Caudate nucleus (tissue), 63 donors: ENCODE measurements at places on chromosomes 4 and X.

DNA sequence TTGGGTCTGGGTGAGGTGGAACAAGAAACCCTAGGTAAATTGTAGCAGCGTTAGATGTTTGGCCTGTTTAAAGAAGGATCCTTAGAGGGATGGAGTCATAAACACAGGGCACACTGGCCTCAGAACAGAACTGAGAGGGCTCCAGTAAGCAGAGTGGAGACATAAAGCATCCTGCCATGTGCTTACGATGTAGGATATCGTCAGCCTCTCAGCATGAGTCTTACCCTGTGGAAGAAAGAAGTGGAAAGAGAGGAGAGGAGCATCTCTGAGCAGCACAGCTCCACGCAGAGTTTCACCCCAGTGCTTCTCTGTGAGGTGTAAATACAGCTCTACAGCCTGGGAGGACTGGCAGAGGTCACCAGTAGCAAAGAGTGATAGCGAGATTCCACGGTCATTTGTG is 27.8 kb upstream of the SORBS2 start:
- no peak for DNase-seq

DNA sequence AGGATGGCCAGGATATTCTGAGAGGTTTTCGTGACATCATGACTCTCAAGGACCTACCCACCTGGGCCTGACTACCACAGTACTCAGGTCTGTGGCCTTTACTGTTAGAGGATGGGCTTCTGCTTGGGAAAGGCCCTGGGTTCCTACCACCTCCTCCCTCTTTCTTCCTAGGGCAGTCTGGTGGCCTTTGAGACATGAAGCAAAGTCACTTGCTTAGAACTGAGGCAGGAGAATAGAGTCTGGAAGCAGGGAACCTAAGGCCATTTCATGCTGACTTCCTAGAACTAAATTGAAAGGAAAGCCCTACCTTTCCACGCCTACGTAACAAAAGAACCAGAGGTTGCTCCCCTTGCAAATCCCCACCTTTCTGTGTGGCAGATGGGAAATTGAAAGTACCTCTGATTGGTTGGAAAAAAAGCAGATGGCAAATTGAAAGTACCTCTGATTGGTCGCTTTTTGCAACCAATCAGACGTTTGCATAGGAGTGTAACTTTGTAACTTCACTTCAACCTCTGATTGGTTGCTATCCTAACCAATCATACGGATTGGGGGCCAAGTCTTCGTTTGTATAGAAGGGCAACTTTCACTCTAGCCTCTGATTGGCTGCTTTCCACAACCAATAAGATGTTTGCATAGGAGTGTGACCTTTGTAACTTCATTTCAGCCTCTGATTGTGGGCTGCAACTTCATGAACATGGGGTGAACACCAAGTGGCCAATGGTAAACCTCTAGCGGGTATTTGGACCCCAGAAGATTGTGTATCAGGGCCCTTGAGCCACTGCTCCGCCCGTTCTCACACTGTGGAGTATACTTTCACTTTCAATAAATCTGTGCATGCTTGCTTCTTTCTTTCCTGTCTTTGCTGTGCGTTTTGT is 9.9 kb upstream of the AKAP14 start:
- no peak for DNase-seq

DNA sequence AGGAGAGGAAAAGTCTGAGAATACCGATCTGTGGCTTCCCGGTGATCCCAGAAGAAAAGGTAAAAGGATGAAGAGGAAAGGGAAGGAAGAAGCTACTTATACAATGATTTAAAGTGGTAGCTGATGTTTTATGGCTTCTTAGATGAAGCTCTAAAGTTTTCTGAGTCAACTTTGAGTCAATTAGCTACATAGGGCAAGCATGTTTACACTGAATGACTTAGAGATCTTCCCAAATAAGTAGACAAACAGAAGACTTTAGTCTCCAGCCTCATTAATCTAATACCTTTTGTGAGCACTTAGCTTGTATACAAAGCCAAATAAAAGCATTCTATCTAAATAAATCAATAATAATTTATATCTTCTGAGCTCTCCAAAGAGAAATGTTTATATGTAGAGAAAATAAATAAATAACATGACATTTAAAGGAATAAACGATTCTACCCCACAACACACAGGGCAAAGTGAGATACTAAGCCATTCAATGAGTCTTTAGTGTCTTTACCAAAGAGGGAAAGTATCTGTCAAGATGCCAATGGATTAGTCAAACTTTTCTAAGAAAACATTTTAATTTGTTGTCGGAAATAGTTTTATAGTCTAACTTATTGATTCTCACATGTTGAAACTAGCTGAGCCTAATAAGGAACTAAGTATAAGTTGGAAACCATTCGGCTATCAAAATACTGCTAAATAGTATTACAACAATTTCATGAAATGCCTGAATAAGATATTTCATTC is 46.0 kb upstream of the TMEM184C start:
- no peak for DNase-seq

- DNase-seq = no peak
These were observed 157.0 kb downstream of the TMEM164 start for GRCh38 chrX:110159865-110160264.

GRCh38 chr4:89599026-89599425 is 237.9 kb downstream of the SNCA start:
- no peak for DNase-seq

DNA sequence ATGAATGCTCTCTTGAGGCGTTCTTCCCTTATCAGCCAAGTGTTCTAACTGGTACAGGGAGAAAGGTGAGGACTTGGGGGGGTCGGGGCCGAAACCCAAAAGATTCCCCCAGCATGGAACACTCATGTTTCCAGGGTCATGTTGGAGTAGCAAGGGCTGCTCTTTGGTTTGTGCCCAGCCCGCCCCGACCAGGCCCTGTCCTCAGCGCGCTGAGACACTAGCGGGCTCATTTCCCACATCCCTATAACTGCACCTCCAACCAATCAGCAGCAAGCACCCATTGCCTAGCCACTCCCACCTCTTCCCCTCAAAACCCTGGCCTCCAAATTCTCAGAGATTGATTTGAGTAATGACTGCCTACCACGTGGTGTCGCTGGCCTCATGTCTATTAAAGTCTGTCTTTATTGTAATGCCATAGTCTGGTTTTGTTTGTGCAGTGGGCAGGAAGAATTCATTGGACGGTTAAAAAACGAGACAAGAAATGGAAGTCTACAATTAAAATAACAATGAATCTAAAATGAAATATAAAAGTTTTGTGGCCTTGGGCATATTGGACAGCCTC is 1928.4 kb downstream of the STIM2 start:
- no peak for DNase-seq

GRCh38 chr4:114606245-114606644 is 7.6 kb downstream of the UGT8 start:
- no peak for DNase-seq

DNA sequence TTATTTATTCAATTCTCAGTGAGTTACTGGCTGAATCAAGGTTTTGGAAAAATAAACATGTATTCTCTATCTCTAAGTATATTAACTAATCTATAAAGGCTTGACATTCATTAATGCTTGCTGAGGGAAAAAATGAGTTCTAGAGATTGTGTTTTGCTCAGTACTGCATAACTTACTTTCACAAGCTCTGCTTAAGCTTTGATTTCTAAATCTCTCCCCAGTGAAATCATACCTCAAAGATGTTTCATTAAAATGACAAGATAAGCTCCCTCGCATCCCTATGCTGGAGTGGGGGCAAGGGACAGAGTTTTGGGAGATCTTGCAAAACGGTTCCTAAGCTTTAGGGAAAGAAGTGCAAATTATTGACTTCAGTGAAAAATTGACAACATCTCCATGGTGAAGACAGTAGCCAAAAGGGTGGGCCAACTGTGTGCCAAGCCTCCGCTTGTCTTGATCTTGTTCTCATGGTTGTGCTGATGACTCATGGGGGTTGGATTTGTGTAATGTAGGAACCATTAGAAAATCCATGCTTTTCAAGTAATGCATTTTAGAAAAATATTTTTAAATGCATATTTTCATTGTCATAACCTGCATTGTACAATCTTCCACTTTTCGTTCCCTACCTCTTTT is 521.4 kb downstream of the RPA4 start:
- DNase-seq = no peak

- no peak for DNase-seq
These were observed 46.6 kb downstream of the CD40LG start for GRCh38 chrX:136694431-136695087.

- DNase-seq = no peak
These were observed 137.2 kb downstream of the SH3KBP1 start for GRCh38 chrX:19750028-19750782.

DNA sequence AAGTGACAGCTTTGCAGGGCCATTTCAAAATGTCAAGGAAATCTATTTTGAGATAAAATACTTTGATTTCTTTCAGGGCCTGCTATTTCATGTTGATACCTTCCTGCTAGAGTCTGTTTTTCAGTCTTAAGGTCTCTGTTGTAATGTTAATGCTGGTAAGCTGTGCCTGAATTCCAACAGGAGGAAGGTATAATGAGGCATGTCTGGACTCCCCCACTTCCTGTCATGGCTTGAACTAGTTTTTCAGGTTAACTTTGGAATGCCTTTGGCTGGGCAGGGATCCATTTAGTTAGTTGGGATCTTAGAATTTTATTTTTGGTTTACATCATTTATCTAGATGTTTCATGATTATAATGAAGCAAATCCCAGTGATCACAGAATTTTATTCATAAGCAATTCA is 279.0 kb downstream of the CFAP47 start:
- no peak for DNase-seq

- DNase-seq = no peak
These were observed 147.6 kb upstream of the DIPK2B start for GRCh38 chrX:45348296-45348695.

GRCh38 chr4:184649971-184650855 is 675 bp downstream of the PRIMPOL start:
- no peak for DNase-seq

- DNase-seq = no peak
These were observed 60.4 kb downstream of the CASP3 start for GRCh38 chr4:184588893-184589292.

DNA sequence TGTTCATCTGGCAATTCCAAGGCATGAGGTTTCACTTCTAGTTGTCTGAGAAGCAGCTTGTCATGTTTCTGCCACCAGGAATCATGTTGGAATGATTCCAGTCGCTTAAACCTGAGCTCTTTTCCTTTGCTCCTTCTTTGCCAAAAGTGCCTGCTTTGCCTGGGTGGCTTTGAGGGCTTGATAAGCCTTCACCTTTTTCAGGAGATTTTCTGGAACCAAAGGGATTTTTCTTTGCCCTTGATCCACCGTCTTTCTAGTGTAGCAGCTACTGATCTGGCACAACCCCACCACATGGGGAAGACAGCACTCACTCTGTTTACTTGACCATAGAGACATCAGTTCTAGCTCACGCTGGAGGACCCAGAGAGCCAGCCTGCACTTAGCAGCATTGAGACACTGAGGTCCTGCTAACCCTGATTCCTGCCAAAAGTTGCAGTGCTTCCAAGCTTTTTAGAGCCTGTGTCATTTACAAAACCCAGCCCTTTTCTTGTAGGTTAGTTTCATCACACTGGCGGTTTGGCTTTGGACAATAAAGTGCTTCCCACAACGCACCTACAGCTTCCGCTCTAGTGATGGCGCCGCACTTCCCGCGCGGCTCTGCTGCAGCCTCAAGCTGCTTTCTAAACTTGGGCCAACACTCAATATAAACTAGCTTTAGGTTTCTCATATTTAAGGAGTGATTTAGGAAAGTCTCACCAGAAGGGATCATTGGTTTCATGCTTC is 7.3 kb upstream of the CCNI start:
- no peak for DNase-seq

DNA sequence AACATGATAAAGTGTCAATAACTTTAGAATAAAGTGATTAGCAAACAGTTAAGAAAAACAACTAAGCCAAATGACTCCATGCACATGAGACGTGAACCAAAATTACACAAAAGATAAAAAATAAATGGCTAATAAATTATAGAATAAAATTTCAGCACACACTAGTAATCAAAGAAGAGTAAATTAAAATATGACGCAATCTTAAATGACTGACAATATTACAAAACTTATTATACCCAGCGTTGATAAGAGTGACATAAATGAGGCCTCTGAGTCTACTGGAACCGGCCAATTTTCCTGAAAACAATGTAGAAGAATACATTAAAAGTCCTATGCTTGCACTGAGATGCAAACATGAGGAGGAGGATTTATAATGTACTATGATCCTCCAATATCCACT is 187.4 kb downstream of the DHX15 start:
- DNase-seq = no peak

DNA sequence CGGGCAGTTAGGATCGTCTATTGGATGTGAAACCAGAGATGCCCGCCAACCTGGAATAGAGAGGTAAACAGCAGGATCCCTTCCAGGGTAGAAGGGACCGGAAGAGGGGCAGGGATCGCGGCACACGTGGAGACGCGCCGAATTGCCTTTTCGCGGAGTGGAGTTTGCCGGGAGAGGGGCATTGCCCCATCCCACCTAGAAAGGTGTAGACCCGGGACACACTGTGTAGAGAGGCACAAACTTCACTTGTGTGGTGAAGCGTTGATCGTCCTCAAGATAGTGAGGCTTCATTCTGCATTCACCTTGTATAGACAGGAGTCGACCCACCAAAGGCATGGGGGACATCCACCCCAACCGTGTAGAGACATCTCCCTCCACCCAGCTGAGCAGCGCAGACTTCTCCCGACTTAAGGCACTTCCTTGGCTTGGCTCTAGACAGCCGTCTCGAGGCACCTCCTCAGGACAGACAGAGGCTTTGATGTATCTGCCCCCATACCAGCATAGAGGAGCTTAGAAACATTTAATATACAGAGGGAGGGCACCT is 410 bp downstream of the GNL3L start:
- DNase-seq = no peak

DNA sequence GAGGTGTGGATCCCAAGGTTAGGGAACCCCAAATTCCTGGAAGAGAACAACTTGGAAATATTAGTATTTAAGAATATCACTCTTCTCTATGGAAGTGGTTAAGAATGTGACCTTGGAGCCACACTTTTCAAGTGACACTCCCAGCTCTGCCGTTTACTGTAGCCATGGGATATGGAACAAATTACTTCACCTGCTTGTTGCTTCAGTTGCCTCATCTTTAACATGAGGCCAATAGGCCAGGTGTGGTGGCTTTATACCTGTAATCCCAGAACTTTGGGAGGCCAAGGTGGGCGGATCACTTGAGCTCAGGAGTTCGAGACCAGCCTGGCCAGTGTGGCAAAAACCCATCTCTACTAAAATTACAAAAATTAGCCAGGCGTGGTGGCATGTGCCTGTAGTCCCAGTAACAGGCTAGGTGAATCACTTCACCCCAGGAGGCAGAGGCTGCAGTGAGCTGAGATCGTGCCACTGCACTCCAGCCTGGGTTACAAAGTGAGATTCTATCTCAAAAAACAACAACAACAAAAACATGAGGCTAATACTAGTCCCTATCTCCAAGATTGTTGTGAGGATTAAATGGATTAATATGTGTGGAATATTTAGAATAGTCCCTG is 13.0 kb downstream of the IL13RA1 start:
- no peak for DNase-seq

- DNase-seq = no peak
These were observed 62.7 kb downstream of the FGFBP1 start for GRCh38 chr4:15875663-15876460.

GRCh38 chr4:145207934-145208333 is 27.5 kb upstream of the OTUD4 start:
- no peak for DNase-seq
